ENCODE measurements at places on chromosomes 16 and 17. TPM values are rescaled to one million over a fixed set of nuclear protein-coding genes. Genes with fewer than 3 reads are reported as not detected.

GRCh38 chr16:14070555-14070876, 603 bp upstream of the MRTFB start:
- DNase-seq: no peak
- peak overlapping the region; percentile 86 for H3K27ac ChIP-seq
- no peaks in the 10 kb centered on the region for H3K27me3 ChIP-seq

DNA sequence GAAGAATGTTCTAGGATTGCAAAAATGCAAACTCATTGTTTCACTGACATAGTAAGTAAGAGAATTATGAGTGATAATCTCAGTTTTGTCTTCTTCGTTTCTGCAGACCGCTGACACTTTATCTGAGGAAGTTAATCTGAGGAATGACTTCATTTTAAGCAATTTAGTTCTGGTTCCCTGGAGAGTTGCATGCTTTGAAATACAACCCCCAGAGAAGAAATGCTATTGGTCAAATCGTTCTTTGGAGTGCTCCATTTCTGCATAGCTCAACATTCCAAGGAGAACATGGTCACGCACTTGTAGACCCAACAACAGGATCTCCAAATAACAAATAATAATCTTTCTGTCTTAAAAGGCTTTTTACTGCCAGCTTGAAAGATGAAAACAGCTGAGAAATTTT, 427.1 kb downstream of the GRIN2A start:
- H3K4me1 ChIP-seq: no peaks in the 10 kb centered on the region
- no peak overlapping the region for H3K27ac ChIP-seq
- no peaks in the 10 kb centered on the region for H3K27me3 ChIP-seq
- H3K4me3 ChIP-seq: no peak overlapping the region

DNA sequence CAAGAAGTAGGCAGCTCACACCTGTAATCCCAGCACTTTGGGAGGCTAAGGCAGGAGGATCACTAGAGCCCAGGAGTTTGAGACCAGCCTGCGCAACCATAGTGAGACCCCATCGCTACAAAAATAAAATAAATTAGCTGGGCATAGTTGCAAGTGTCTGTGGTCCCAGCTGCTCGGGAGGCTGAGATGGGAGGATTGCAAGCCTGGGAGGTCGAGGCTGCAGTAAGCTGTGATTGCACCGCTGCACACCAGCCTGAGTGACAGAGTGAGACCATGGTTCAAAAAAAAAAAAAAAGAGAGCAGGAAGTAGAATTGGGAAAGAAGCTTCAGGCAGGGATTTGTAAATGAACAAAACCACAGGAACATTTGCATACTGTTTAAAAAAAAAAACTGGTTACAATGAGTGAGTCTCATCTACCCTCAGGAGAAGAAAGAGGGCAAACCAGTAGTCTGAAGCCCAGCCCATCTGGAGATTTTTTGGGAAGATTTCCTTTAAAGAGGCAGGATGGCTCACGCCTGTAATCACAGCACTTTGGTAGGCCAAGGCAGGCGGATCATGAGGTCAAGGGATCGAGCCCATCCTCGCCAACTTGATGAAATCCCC, 7.9 kb downstream of the MPV17L start:
- no peak overlapping the region for H3K4me3 ChIP-seq
- H3K27ac ChIP-seq: no peak overlapping the region
- DNase-seq: no peak
- H3K4me1 ChIP-seq: no peaks in the 10 kb centered on the region
- H3K27me3 ChIP-seq: no peaks in the 10 kb centered on the region
- H3K36me3 ChIP-seq: no peaks in the 10 kb centered on the region

GRCh38 chr16:9665851-9666271, 516.4 kb downstream of the GRIN2A start:
- no peaks in the 10 kb centered on the region for H3K27me3 ChIP-seq
- no peak for DNase-seq

GRCh38 chr16:76577003-76577402, 299.8 kb downstream of the CNTNAP4 start:
- H3K27ac ChIP-seq: no peak overlapping the region
- no peak for DNase-seq
- no peaks in the 10 kb centered on the region for H3K36me3 ChIP-seq
- H3K4me1 ChIP-seq: no peaks in the 10 kb centered on the region
- H3K27me3 ChIP-seq: no peaks in the 10 kb centered on the region

DNA sequence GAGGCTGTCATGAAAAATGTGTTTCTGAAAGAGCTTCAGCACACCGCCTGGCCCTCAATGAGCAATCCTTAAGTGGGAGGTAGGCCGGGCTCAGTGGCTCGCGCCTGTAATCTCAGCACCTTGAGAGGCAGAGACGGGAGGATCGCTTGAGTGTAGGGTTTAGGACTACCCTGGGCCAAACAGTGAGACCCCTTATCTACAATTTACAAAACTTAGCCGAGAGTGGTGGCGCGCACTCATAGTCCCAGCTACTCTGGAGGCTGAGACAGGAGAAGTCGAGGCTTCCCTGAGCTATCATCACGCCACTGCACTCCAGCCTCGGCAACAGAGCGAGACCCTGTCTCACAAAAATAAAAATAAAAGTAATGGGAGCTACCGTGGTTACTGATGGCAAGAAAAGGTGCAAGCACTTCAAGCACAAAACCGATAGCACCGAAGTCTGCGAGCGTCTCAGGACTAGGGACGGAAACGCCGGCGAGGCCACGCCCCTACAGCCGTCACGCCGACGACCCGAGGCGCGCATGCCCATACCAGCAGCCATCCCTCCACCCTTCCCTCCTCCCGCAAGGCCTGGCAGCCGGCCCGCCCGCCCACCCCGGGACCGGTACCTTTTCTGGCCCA, 607 bp downstream of the THUMPD1 start:
- H3K4me3 ChIP-seq: peak overlapping the region; percentile 99
- H3K36me3 ChIP-seq: peaks cover 30% of the 10 kb centered on the region
- H3K27me3 ChIP-seq: no peaks in the 10 kb centered on the region
- H3K4me1 ChIP-seq: peaks cover 27% of the 10 kb centered on the region
- peak overlapping the region; percentile 99 for H3K27ac ChIP-seq

DNA sequence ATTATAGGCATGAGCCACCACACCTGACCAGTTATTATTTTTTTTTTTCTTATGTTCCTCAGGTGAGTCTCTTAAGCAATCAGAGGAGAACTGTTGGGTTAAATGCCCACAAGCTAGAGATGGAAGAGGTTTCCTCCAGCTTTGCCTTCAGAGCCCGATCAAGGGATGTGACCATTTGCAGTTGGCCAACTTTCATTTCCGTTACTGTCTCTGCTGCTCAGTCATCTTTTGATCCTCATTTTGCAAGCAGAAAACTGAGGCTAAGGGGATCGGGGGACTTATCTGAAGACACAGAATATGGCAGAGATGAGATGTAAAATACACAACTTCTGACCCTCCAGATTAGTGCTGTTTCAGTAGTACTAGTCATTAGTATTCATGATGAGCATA, 188.8 kb downstream of the RAB11FIP4 start:
- H3K4me3 ChIP-seq: no peak overlapping the region
- peaks cover 39% of the 10 kb centered on the region for H3K4me1 ChIP-seq
- peak overlapping the region; percentile 73 for H3K27ac ChIP-seq

Gene SP6
- total RNA-seq: 8.5 TPM

- no peak overlapping the region for H3K4me3 ChIP-seq
- H3K4me1 ChIP-seq: peaks cover 51% of the 10 kb centered on the region
- H3K36me3 ChIP-seq: peaks cover 17% of the 10 kb centered on the region
- no peaks in the 10 kb centered on the region for H3K27me3 ChIP-seq
These were observed 4.3 kb downstream of the CAMKK1 start for GRCh38 chr17:3888343-3889171.

- H3K27me3 ChIP-seq: no peaks in the 10 kb centered on the region
- H3K4me3 ChIP-seq: no peak overlapping the region
- no peak overlapping the region for H3K27ac ChIP-seq
- no peaks in the 10 kb centered on the region for H3K36me3 ChIP-seq
- peaks cover 23% of the 10 kb centered on the region for H3K4me1 ChIP-seq
These were observed 59.8 kb upstream of the RPH3AL start for GRCh38 chr17:412211-413015.

Gene AGRP
- 4.9 TPM for total RNA-seq

Gene CEP112
- 32.9 TPM for total RNA-seq

- no peak overlapping the region for H3K27ac ChIP-seq
- no peaks in the 10 kb centered on the region for H3K36me3 ChIP-seq
- peaks cover 36% of the 10 kb centered on the region for H3K27me3 ChIP-seq
- H3K4me3 ChIP-seq: no peak overlapping the region
These were observed 21.9 kb upstream of the DLX4 start for GRCh38 chr17:49946964-49947584.

Gene BMERB1
- 22.6 TPM for total RNA-seq

GRCh38 chr17:16480995-16481394, 11.0 kb downstream of the LRRC75A start:
- DNase-seq: no peak
- H3K36me3 ChIP-seq: no peaks in the 10 kb centered on the region
- H3K27me3 ChIP-seq: no peaks in the 10 kb centered on the region

Data from upper lobe of right lung (tissue), 1 donor.